Cerebellar nuclear complex (tissue), 1 donor: ENCODE measurements at places on chromosomes 13 and 19.

- no peak for DNase-seq
Observed at GRCh38 chr13:32426990-32427851, 709 bp downstream of the N4BP2L1 start.

GRCh38 chr13:104833221-104833620, 1702.2 kb downstream of the EFNB2 start:
- no peak for DNase-seq

DNA sequence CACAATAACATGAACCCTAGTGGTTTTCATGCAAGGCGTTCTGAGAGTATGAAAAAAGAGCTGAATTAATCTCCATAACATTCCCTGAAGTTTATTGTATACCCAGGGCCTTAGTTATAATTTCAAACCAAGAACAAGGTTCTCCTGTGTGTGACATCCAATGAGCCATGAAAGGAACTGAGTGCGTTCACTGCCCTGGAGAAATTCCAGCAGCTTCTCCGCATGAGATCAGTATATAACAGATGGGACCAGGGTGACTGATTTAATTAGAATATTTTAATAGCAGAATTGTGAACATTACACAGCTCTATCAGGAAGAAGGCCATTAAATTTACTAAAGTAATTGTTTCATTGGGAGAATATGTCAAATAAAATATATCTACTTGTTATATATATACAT, 1190.5 kb upstream of the SLC10A2 start:
- no peak for DNase-seq

- no peak for DNase-seq
Observed at GRCh38 chr19:18304458-18305310, 18.2 kb downstream of the LSM4 start.

DNA sequence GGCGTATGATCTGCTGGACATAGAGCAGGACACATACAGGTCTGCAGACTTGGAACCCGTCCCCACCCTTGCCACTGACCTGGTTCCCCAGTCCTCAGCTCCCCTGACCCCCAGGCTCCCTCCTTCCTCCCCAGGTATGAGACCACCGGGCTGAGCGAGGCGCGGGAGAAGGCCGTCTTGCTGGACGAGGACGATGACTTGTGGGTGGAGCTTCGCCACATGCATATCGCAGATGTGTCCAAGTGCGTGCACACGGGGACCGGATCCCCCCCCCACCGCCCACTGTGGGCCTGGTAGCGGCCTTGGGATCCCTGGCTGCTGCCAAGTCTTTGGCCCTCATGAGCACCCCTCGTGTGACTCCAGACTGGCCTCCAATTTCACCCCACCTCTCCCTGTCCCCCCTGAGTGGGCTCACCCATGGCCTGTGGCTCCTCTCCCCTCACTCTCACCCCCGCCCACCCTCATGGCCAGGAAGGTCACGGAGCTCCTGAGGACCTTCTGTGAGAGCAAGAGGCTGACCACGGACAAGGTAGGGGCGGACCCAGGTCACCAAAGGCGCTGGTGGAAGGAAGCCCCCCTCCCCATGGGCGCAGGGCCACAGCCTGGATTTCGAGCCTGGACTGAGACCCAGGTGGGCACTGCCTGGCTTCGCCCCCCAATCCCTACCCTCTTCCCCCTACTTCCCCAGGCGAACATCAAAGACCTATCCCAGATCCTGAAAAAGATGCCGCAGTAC, 5.6 kb downstream of the STXBP2 start:
- DNase-seq: no peak

DNA sequence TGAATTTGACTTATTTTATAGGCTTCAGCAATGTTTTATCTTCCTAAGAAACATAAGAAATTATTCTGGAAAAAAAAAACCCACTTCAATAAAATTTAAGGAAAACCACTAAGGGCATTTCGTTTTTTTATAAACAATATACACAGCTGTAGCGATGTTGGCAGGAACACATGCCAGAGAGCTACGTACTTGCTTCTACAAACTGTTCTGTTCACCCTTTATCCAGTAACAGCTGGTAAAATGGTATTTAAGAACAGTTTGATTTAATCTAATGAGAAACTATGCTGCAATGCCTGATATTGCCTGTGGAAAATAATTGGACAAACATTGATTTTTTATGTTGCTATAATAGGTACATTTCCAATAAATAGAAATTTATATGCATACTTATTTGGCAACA, 137.2 kb upstream of the DACH1 start:
- no peak for DNase-seq

- DNase-seq: no peak
Observed at GRCh38 chr19:54616057-54616456, 14.2 kb upstream of the LILRB1 start.

DNA sequence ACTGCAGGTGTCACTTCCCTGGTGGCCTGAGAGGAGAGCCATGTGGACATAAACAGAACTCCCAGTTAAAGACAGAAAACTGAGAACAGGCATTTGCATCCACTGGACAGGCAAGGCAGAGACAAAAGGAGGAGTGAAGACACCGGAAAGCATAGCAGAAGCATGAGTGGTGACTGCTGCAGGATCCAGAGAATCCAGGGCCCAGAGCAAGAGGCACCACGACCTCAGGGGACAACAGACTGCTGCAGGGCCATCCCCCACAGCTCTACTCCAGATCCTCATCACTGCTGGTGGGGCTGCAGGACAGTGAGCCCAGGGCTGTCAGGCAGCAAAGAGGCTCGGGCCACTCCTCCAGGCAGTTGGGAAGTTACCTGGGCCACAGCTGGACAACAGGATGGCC, 14.5 kb upstream of the ISYNA1 start:
- no peak for DNase-seq

DNA sequence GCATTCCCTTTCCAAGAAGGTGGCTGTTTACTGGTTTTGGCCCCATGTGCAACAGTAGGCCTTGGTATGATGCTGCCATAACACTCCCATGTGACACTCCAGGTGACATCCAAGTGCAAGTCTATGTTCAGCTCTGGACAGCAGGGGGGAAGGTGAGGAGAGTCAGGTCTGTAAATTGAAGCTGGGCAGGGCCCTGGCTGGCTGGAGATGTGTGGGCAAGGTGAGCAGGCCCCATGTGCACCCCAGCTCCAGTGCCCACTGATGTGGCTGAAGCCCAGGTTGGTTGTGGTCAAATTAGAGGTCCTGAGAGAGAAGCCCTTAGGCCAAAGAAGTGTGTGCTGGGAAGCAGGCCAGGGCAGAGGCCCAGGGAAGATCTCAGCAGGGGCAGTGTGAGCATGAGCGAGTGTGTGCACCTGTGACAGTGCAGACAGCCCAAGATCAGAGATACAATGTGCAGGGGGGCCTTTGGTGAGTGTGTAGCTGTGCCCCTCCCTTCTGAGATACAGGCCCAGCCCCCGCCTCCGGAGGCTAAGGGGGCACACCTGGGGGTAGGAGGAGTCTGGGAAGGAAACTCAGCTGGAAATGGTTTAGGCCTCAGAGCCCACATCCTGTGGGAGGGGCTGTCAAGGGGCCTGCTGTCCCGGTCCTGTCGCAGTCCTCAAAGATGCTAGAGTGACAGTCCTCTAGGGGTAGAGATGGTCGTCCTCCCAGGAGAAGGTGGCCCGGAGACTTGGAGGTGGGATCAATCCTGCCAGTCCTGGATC, 18.6 kb downstream of the DEDD2 start:
- no peak for DNase-seq

DNA sequence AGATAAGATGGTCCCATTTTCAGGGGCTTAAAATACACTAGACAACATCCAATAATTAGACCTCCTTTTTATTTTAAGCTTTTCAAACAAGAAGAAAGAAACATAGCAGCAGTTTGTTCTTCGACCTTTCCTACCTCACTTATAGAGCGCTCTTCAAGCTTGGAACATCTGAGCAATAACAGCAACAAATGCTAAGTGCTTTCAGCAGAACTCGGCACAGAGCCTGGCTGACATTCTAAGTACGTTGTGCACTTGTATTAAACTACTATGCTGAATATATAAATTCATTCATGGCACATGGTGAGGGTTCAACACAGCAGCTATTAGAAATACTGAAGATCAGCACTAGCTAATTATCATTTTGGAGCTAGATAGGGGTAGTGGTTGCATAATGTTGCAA, 256.1 kb upstream of the MAB21L1 start:
- DNase-seq: no peak

DNA sequence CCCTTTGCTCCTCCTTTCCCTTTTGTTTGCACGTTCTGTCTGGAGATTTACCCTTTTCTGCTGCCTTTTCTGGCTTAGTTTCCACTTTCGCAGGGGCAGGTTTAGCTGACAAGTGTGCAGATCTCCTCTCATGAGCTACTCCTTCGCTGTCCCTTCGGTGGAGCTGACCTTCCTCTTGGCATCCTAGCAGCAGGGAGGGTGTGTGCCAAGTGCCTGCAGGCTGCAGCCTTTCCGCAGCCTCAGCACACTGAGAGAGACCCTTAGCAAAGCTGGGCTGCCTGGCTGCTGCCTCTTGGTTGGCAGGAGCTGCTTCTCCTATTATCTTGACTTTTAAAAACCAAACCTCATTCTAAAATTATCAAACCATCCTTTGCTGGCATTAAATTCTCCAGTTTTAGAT, 132.5 kb downstream of the DNAJC3 start:
- no peak for DNase-seq

GRCh38 chr19:34429553-34429952, 1.4 kb downstream of the UBA2 start:
- DNase-seq: no peak

- no peak for DNase-seq
Observed at GRCh38 chr13:48316826-48317510, 13.4 kb downstream of the RB1 start.

GRCh38 chr13:21942061-21942460, 271.2 kb downstream of the FGF9 start:
- no peak for DNase-seq

GRCh38 chr19:41690801-41691065, 2.7 kb upstream of the CEACAM7 start:
- DNase-seq: no peak

GRCh38 chr19:54364775-54365257, at the start of gene LAIR1:
LAIR1 (minus strand) TSS chr19:54364931; CDS start chr19:54364804, 127 bp downstream.
- no peak for DNase-seq

DNA sequence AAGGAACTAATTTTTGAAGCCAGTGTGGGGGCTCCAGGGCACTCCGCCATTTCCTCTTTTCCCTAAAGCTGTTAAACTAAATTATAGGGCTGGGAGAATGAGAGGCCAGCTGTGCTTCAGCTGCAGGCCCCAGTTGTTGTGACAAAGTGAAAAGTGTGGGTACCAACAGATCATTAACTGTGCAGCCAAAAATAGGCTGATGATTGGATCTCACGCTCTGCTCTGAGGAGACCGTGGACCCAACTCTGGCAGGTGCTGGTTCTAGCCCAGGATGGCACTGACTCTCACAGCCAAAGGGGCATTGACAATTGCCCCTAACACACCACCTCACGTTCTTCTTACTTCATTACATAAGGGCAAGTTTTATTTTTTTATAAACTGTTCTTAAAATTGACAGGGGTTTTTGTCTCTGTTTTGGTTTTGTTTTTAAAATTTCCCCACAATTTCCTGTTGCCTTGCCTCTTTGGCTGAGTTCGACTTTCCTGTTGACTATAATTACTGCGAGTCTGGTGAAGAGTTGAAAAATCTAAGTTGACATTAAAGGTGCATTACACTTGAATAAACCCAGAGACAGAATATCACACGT, 391.0 kb downstream of the FGF9 start:
- DNase-seq: no peak

GRCh38 chr13:113794086-113794485, 35.1 kb downstream of the TMEM255B start:
- DNase-seq: no peak

- DNase-seq: no peak
Observed at GRCh38 chr13:96011291-96011872, 41.8 kb downstream of the UGGT2 start.

GRCh38 chr13:44801990-44802389, 187.3 kb downstream of the NUFIP1 start:
- DNase-seq: no peak

GRCh38 chr13:32002873-32003272, 28.7 kb upstream of the FRY start:
- no peak for DNase-seq

- no peak for DNase-seq
Observed at GRCh38 chr19:55353803-55354697, 469 bp downstream of the COX6B2 start.

DNA sequence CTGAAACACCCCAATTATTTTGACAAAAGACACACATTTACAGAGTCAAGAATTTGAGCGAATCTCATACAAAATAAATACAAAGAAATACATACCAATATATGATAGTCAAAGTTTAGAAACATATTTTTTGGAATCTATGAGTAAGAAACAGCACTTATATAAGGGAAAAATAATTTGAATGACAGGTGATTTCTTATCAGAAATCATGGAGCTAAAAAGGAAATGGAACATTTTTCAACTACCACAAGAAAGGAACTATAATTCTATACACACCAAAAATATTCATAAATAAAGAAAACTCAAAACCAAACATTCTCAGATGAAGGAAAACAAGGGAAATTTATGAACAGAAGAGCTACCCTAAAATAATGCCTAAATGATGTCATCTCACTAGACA, 1226.6 kb downstream of the PCDH9 start:
- DNase-seq: no peak

DNA sequence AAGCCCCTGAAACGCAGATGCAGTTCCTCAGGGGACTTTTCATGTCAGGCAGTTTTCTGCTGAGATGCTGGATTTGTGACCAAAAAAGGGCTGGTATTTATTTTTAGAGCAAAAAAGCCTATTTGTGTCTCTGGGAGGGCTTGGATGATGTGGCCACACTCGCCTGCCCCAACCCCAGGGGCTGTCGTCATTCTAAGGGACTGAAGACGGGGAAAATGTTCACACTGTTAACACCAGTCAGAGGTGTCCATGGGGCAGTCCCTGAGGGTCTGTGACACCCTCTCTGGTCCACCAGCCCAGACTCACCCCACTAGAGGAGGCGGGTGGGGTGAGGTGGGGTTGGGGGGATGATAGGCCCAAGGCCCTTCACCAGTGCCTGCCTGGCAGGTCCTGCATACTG, 15.9 kb upstream of the EPHX3 start:
- no peak for DNase-seq

- DNase-seq: no peak
Observed at GRCh38 chr19:15216363-15216762, 15.6 kb upstream of the NOTCH3 start.

GRCh38 chr19:6811906-6812305, 39.4 kb downstream of the VAV1 start:
- no peak for DNase-seq

- no peak for DNase-seq
Observed at GRCh38 chr19:6108721-6109633, 1.3 kb downstream of the RFX2 start.

DNA sequence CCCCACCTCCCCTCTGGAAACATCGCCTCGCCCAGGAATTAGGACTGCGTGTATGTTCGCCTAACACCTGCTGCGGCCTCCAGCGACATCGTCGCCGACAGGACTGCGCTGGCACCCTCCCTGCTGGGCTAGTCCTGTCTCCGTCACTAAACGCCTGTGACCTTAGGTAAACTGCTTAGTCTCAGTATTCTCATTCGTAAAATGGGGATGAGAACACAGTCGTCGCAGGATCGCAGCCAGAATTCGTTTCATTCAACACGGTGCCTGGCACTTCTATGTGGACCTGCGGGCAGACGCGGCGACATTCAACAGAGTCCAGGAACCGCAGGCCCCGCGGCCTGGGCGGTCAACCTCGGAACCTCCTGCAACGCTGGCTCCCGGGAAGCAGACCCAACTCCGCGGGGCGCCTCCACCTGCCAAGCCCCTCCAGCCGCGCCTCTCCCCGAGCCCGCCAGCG, 485 bp downstream of the CRYL1 start:
- no peak for DNase-seq
